ENCODE measurements at places on chromosomes 3 and 15. TPM values are rescaled to one million over a fixed set of nuclear protein-coding genes. Genes with fewer than 3 reads are reported as not detected.

- H3K4me3 ChIP-seq, result no peak overlapping the region
- peaks cover 5% of the 10 kb centered on the region for H3K4me1 ChIP-seq
- no peak for DNase-seq
- no peak overlapping the region for H3K27ac ChIP-seq
- no peaks in the 10 kb centered on the region for H3K36me3 ChIP-seq
Observed at GRCh38 chr15:68045289-68046265, 8.5 kb upstream of the PIAS1 start.

- H3K36me3 ChIP-seq, result no peaks in the 10 kb centered on the region
- no peak for DNase-seq
- no peaks in the 10 kb centered on the region for H3K4me1 ChIP-seq
- H3K27me3 ChIP-seq, result no peaks in the 10 kb centered on the region
Observed at GRCh38 chr15:100909565-100909964, 9.6 kb upstream of the LRRK1 start.

DNA sequence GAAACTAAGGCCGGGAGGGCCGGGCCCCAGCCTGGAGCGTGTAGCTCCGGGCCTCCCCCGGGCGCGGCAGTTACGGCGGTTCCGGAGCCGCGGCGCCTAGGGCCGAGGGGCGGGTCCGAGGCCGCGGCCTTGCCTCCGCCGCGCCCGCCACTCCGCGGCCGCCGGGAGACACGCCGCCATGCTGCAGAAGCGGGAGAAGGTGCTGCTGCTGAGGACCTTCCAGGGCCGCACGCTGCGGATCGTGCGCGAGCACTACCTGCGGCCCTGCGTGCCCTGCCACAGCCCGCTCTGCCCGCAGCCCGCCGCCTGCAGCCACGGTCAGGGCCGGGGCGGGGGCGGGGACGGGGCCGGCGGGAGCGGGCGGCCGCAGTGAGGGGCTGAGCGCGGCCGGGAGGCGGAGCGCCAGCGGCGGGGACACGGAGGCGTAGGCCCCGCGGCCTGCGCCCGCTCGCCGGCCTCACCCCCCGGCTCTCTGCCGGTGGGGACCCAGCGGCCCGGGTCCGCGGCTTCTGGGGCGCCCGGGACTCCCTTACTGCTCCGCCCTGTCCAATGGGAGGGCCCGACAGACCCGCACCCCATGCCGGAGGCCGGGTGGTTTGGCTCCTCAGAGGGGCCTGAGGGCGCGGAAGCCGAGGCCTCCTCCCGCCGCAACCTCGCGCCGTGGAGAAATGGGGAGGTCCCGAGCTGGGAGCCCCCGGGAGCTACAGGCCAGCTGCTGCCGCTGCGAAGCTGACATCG, at the start of gene DIS3L:
TSS of gene DIS3L (plus strand) at position 150 of the 738 bp plus-strand sequence. CDS start at position 179, 29 bp downstream.
- H3K4me1 ChIP-seq, result peaks cover 4% of the 10 kb centered on the region
- no peaks in the 10 kb centered on the region for H3K36me3 ChIP-seq
- DNase-seq, result peak; percentile 63
- H3K27ac ChIP-seq, result peak within 1 kb of the TSS; percentile 91
- no peaks in the 10 kb centered on the region for H3K27me3 ChIP-seq

Gene THRB
- total RNA-seq, result 27.6 TPM

DNA sequence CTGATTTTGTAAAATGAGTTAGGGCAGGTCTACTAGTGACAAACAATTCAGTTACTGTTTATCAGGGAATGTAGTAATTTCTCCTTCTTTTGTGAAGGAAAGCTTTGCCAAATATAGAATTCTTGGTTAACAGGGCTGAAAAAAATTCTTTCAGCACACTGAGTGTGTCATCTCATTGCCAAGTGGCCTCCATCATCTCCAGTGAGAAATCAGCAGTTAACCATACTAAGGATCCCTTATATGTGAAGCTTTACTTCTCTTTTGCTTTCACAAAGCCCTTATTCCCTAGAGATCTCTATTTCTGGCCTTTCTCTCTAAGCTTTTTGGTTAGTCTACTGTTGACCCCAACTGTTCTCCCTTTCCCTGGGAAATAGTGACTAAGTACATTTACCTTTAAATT, 269.1 kb downstream of the SCAPER start:
- H3K4me3 ChIP-seq, result no peak overlapping the region
- no peaks in the 10 kb centered on the region for H3K27me3 ChIP-seq
- no peaks in the 10 kb centered on the region for H3K4me1 ChIP-seq
- no peaks in the 10 kb centered on the region for H3K36me3 ChIP-seq
- no peak overlapping the region for H3K27ac ChIP-seq

Gene KCNMB3
- 1.5 TPM for total RNA-seq

DNA sequence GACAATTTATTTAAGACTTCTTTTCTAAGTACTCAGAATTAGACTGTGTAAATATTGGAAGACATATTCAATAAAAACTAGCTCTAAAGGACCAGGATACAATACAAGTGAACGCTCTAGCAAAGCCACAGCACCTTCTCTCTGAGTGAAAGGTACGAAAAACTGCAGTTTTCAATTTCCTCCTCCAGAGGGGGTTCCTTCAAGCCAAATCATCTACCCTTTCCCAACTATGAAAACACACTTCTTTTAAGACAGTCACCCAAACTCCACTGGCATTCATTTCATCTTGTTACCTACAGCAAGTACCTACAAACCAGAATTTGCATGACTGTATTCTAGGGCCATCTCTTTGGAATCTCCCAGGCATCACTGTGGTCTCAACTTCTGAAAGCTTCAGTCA, 165.8 kb downstream of the ERC2 start:
- H3K36me3 ChIP-seq, result no peaks in the 10 kb centered on the region
- H3K27ac ChIP-seq, result no peak overlapping the region
- no peaks in the 10 kb centered on the region for H3K27me3 ChIP-seq

Gene SMCO1
- not detected for total RNA-seq

- no peak overlapping the region for H3K27ac ChIP-seq
- no peaks in the 10 kb centered on the region for H3K36me3 ChIP-seq
- no peaks in the 10 kb centered on the region for H3K4me1 ChIP-seq
- peak; percentile 77 for DNase-seq
- no peak overlapping the region for H3K4me3 ChIP-seq
- no peaks in the 10 kb centered on the region for H3K27me3 ChIP-seq
Observed at GRCh38 chr3:70550723-70551319, 238.4 kb upstream of the MDFIC2 start.

- peaks cover 8% of the 10 kb centered on the region for H3K4me1 ChIP-seq
- no peaks in the 10 kb centered on the region for H3K27me3 ChIP-seq
- no peak overlapping the region for H3K4me3 ChIP-seq
- no peak overlapping the region for H3K27ac ChIP-seq
Observed at GRCh38 chr15:51842265-51842664, 12.8 kb downstream of the TMOD3 start.

Gene SERINC4
- total RNA-seq, result 0.44 TPM

GRCh38 chr3:167497903-167498302, 24.1 kb upstream of the SERPINI2 start:
- no peaks in the 10 kb centered on the region for H3K4me1 ChIP-seq
- no peak for DNase-seq
- no peak overlapping the region for H3K27ac ChIP-seq
- H3K36me3 ChIP-seq, result no peaks in the 10 kb centered on the region
- no peaks in the 10 kb centered on the region for H3K27me3 ChIP-seq

DNA sequence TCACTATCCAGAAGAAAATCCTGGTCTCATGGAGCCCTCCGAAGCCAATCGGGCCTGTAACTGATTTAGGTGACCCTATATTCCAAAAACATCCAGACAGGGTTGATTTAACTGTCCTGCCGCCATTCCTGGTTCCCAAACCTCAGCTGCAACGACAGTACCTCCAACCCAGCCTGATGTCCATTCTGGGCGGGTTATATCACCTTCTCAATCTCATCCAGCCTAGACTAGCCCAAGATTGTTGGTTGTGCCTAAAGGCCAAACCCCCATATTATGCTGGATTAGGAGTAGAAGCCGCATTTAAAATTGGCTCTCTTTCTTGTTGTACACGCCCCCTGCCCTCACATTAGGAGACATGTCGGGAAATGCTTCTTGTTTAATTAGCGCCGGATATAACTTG, 36.7 kb downstream of the ZBTB11 start:
- H3K27me3 ChIP-seq, result no peaks in the 10 kb centered on the region
- no peaks in the 10 kb centered on the region for H3K4me1 ChIP-seq
- no peak overlapping the region for H3K4me3 ChIP-seq
- H3K36me3 ChIP-seq, result no peaks in the 10 kb centered on the region
- H3K27ac ChIP-seq, result no peak overlapping the region

GRCh38 chr3:100333970-100334487, 528 bp upstream of the NIT2 start:
- H3K4me1 ChIP-seq, result peaks cover 7% of the 10 kb centered on the region
- peak overlapping the region; percentile 50 for H3K27ac ChIP-seq
- H3K36me3 ChIP-seq, result no peaks in the 10 kb centered on the region
- DNase-seq, result no peak

- H3K27me3 ChIP-seq, result no peaks in the 10 kb centered on the region
- DNase-seq, result no peak
- H3K4me1 ChIP-seq, result no peaks in the 10 kb centered on the region
- H3K36me3 ChIP-seq, result no peaks in the 10 kb centered on the region
Observed at GRCh38 chr15:53171571-53171970, 381.4 kb upstream of the ONECUT1 start.

GRCh38 chr3:107985496-107985895, 105.3 kb downstream of the CD47 start:
- H3K36me3 ChIP-seq, result no peaks in the 10 kb centered on the region
- no peak overlapping the region for H3K27ac ChIP-seq
- no peaks in the 10 kb centered on the region for H3K27me3 ChIP-seq
- peaks cover 19% of the 10 kb centered on the region for H3K4me1 ChIP-seq

Gene AGTR1
- 2.4 TPM for total RNA-seq

DNA sequence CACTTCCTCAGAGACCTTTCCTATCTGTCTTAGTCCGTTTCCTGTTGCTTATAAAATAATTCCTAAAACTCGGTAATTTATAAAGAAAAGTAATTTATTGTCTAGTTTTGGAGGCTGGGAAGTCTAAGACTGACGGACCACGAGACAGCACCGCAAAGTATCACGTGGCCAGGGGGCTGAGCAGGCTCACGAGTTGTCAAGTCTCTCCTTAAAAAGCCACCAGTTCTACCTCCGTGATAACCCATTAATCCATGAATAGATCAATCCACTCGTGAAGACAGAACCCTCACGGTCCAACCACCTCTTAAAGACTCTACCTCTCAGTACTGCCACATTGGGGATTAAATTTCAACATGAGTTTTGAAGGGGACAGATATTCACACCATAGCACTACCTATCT, 821 bp downstream of the LINS1 start:
- peak overlapping the region; percentile 92 for H3K4me3 ChIP-seq
- no peak for DNase-seq
- no peak overlapping the region for H3K27ac ChIP-seq
- peaks cover 15% of the 10 kb centered on the region for H3K4me1 ChIP-seq
